ENCODE measurements at places on chromosomes 13 and 19.

DNA sequence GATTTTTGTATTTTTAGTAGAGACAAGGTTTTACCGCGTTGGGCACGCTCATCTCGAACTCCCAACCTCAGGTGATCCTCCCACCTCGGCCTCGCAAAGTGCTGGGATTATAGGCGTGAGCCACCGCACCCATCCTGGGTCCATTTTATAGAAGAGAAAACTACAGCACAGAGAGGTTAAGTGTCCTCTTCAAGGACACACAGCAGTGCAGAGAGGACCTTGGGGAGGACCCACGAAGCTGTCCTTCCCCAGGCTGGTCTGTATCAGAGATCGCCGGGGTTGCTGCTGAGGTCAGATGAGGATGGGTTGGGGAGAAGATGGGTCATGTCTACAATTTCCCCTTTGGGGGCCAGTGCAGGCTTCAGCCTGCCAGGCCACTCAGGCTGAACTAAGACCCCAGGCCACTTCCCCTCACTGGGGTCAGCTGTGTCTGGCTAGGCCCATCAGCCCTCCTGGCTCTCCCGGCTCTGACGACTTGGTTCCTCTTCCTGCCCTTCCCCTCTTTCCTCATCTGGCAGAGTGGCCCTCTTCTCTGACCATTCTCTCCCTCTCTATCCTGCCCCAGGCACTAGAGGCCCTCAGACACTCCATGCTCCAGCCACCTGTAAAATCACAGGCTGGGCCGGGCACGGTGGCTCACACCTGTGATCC is 9.6 kb downstream of the MYO1F start:
- DNase-seq, result no peak

GRCh38 chr19:46449228-46449627 is 20.5 kb upstream of the PNMA8C start:
- DNase-seq, result no peak

GRCh38 chr13:103866048-103866447 is 799.8 kb upstream of the SLC10A2 start:
- DNase-seq, result no peak

DNA sequence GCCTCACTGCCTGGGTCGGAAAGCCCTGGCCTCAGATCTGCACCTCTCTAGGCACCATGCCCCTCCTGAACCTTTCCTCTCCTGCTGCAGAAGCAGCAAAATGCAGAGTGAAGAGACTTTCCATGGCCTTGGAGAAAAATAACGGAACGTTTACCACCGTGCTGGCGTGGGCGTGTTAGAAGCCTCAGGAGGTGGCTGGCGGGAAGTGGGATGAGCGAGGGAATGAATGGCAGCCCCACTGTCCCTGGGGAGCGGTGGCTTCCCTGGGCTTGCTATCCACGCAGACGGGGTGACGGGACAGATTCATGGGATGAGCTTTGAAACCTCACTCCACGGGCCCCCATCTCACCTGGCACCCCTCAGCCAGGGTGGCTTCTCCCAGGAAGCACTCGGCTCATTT is 4.3 kb downstream of the TEX29 start:
- no peak for DNase-seq

- no peak for DNase-seq
Measured at GRCh38 chr19:8220481-8220880, 11.3 kb downstream of the CERS4 start.

DNA sequence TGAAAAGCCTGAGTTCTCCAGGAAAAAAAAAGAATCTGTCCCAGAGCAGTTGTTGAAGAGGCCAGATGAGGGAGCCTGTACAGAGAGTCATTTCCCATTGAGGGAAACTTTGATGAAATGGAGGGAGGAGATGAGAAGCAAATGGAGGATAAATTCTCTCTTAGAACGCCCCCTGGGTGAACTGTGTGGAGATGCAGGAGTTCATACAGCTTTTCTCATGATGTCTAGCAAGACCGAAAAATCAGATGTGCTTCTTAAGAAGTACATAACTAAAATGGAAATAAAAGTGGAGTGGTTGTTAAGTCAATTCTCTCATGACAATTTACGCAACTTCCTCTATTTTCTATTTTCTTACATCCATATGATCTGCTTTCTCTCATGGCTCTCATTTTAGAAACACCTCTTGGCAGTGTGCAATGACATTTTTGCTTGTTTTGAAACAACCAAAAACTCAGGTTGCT is 1263.1 kb downstream of the PCDH9 start:
- peak; percentile 23 for DNase-seq

- DNase-seq, result no peak
Measured at GRCh38 chr19:2491130-2491801, 15.3 kb downstream of the GADD45B start.

DNA sequence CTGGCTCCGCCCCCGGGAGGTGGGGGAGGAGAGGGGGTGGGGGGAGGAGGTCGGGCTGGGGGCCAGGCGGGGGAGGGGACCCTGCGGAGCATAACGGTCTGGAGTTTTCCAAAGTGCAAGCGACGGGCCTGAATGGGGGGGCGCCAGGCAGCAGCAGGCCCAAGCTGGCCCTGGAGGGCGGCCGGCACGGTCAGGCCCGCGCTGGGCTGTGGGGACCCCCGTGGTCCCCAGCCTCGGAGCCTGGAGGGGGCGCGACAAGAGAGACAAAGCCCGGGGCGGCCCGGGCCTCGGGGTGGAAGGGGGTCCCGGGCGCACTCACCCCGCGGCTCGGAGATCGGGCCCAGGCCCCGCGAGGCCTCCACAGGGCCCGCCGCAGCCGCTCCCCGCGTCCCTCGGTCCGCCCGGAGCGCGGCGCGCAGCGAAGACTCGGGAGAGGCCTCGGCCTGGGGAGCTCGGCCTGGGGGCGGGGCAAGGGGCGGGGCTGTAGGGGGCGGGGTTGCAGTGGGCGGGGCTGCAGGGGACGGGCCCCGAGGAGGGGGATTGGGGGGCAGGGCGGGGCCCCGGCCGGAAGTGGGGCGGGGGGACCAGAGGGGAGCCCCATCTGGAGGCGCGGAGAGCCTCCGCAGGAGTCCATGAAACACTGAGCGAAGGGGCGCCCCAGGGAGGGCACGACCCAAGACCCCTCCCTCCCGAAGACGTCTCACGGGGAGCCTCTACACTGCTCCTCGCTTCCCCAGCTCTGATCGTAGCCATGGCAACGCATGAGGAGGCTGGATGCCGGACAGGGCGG is 47.6 kb downstream of the PTPRS start:
- DNase-seq, result peak; percentile 19

DNA sequence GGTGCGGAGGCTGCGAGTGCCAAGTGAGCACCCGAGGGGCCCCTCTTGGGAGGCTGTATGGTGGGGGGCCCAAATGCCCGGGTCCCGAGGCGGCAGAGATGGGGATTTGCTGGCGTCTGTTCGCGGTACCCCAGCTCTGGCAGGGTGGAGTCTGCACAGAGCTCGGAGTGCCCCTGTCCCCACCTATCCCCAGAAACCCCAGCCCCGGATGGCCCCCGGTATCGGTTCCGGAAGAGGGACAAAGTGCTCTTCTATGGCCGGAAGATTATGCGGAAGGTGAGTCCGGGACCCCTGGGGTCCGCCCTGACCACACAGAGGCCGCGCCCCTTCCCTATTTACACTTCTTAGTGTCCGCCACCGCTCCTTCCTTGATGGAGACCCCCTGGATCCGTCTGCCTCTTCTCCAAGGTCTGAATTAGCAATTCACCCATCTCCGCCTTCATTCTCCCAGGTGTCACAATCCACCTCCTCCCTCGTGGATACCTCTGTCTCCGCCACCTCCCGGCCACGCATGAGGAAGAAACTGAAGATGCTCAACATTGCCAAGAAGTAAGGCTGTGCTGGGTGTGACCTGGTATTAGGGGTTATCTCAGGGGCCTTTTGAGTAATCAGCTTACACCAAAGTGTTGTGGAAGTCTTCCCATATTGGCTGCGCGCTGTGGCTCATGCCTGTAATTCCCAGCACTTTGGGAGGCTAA is 630 bp downstream of the PNPLA6 start:
- DNase-seq, result peak; percentile 82

GRCh38 chr19:18899624-18900560 is 3.9 kb upstream of the CERS1 start:
- no peak for DNase-seq

GRCh38 chr13:41284512-41285288 is 21.3 kb upstream of the MTRF1 start:
- DNase-seq, result no peak

DNA sequence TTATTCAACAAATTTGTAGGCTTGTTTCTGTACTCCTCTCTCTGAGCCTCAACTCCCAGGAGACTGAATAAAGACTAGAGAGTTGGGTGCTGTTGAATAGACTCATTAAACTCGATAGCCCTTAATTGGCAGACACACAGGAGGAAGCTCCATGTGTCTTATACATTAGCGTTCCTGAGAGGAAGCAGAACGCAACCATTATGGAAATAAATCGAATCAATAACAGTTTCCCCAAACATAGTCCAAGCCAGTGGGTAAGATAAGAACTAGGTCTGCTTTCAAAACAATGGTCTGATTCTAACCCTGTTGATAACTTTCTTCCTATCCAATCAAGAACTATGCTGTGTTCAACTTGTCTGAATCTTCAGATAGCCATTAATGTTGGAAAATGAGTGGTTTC is 118.1 kb upstream of the FNDC3A start:
- no peak for DNase-seq

GRCh38 chr19:17404015-17404414 is 1.4 kb downstream of the BST2 start:
- no peak for DNase-seq

GRCh38 chr19:43616306-43616705 is 3.1 kb downstream of the ZNF428 start:
- peak; percentile 25 for DNase-seq

- DNase-seq, result no peak
Measured at GRCh38 chr19:1734321-1734966, 18.9 kb upstream of the ONECUT3 start.

DNA sequence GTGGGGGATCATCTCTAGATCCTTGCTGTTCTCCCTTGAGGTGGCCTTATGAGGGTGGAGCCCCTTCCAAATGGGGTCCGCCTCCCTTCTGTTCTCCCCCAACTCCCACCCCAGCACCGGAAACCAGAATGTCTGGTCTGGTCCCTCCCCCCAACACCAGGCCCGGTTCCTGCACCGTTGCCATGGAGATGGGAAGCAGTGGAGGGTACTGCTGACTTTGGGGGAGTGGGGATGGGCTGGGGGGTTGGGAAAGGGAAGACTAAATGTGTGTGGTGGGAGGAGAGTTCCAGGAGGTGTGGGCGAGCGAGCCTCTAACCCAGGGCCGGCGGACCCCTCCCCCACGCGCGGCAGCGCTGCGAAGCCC is 1.7 kb downstream of the SHANK1 start:
- DNase-seq, result no peak

DNA sequence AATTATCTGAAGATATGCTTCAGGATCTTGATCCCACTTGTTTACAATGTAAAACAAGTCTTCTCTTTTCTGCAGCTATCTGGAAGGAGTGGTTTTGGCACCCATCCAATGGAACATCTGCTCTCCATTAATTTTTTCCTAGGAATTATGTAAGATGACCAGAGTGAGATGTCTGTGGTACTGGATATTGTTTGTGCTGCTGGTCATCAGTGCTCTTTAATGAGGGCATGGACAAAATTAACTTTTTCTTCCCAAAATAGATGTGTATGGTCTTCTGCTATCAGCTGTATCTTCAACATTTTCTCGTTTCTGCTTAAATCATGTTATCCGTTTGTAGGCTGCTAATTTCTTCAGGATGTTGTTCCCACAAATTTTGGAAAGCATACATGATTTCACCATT is 415.4 kb upstream of the KLHL1 start:
- no peak for DNase-seq

GRCh38 chr13:105333416-105333815 is 1202.0 kb downstream of the EFNB2 start:
- no peak for DNase-seq

DNA sequence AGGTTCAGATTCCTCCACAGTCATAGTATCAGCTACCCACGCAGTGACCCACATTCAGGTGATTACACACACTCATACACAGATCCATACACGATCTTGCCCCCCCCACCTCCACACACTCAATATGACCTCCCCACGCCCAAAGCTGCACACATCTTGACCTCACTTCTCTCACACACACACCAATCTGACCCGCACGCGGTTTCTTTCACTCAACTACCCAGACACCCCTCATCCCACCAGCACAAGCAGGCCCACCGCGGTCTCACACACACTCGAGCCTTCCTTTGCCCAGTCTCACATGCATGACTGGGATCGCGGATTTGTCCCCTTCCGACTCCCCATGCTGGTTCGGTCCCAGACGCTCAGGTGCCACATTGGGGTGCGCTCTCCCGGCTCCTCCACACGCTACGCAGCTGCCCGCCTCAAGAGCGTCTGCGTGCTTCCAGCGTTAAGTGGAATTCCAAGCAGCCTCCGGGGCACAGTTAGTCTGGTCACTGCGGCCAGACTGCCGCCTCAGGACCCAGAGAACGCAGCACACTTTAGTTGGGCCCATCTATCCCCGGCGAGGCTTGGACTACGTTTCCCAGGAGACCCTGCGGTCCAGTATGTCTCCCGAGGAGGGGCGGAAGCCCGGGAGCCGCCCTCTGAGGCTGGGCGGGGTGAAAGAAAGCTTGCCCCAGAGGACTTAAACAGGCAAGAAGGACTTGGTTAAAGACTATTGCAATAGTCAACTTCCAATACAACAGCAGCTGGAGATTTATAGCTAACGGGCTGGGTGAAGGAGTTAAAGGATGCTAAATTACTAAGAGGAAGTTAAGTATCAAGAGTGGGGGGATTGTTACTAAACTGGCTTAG is 746 bp upstream of the ZNF345 start:
- DNase-seq, result peak; percentile 93

GRCh38 chr13:19685437-19685836 is 52.0 kb downstream of the MPHOSPH8 start:
- DNase-seq, result no peak

DNA sequence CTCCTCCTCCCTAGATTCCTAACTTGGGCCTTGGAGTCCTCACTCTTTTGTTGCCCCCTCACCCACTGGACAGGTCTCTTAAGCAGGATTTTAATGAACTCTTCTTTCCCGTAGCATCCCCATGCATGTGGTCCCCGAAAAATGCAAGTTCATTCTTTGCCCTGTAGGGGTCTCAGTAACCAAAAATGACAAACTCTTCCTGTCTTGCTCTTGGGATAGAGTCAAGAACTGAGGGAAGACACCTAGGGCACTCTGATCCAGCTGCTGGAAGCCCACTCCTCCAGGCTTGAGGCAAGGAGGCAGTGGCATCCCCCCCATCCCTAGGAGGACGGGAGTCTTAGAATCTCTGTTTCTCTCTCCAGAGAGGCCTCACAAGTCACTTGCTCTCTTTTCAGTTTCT is 987.0 kb downstream of the DIAPH3 start:
- DNase-seq, result peak; percentile 1

DNA sequence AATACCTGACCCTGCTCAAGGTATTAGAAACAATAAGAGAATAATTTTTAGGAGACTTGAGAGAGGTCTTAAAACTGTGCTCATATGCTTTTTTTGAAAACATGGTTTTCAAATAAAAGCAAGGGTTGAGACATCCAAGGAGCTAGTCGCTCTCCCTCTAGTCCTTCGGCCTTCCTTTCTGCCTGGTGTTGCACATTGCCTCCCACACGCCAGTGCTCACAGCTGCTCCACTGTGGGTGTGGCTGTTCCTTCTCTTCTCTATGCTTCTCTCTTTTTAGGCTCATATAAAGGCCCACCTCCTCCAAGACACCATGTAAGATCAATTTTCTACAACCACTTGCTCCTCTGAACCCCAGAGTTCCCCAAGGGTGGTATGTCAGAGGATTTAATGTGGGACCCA is 352.6 kb downstream of the ENOX1 start:
- no peak for DNase-seq

- no peak for DNase-seq
Measured at GRCh38 chr19:29596885-29597525, 9.1 kb upstream of the POP4 start.

GRCh38 chr19:30625947-30626625 is 253.9 kb downstream of the ZNF536 start:
- DNase-seq, result no peak

- DNase-seq, result no peak
Measured at GRCh38 chr13:43072394-43072793, 49.0 kb downstream of the DNAJC15 start.
